Liver (tissue), 10 donors: ENCODE measurements at places on chromosomes 7 and 10. TPM values are rescaled to one million over a fixed set of nuclear protein-coding genes. Genes with fewer than 3 reads are reported as not detected.

DNA sequence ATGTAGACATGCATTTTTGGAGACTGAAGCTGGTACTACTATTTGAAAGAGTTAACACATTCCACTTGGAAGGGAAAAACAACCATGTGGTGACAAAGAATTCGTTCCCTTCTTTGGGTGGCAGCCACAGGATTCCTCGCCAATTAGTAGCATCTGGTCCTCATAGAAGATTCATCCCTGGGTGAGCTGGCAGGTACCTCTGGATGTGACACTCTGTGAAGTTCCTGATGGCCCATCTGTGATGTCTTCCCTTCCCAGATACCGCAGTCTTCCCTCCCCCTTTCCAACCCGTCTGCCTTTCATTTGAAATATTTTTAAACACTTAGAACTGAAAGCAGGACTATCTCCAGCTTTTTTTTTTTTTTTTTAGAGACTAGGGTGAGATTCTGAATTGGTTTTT, 569.5 kb downstream of the TYW1 start:
- H3K4me3 ChIP-seq: no peak overlapping the region
- DNase-seq: no peak
- H3K4me1 ChIP-seq: no peaks in the 10 kb centered on the region
- no peak overlapping the region for H3K27ac ChIP-seq

DNA sequence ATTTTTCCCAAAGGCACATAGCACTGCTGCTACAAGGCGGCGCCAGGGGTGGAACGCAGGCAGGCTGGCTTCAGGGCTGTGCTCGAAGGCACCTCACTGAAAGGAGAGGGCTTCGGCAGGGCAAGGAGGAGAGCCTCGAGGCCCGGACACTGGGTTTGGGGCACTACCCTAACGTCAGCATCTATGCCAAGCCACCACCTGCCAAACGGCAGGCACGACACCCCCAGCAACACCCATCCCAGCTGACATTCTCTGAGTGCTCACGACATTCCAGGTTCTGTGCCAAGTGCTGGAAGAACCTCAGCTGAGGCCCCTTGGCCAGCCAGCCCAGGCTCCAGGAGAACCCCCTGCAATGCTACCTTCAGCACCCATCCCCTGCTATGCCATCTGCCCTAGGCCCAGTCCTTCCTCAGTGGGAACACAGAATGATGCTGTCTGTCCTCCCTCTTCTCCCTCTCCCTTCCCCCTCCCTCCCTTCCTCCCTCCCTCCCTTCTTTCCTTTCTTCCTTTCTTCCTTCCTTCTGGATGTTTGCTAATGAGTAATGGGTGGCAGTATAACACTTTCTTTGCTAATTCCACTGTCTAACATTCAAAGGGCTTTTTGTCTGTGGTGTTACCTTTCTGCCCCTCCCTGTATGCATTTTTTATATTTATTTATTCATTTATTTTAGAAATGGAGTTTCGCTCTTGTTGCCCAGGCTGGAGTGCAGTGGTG, 24.3 kb downstream of the ZCCHC24 start:
- H3K36me3 ChIP-seq: peaks cover 3% of the 10 kb centered on the region
- H3K27me3 ChIP-seq: no peaks in the 10 kb centered on the region
- peaks cover 78% of the 10 kb centered on the region for H3K4me1 ChIP-seq
- no peak overlapping the region for H3K4me3 ChIP-seq
- peak overlapping the region; percentile 7 for H3K27ac ChIP-seq
- DNase-seq: no peak

DNA sequence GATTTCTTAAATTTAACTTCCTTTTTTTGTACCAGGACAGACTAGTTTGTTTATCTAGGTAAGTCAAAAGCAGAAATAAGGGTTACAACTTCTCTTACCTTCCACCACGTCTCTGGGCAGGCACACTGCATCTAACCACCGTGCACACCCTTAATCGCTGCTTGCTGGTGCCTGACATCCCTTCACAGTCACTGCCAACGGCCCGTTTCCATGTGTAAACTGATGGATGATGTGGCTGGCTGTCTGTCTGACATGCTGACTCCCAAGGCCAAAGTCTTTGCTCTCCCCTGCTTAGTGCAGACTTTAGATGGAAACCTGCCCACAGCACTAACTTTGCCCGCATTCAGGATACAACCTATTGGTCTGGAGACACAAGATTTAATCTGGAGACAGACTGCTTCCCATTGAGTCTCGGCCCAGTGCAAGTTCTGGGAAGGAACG, 1.1 kb downstream of the TMEM273 start:
- no peaks in the 10 kb centered on the region for H3K27me3 ChIP-seq
- H3K36me3 ChIP-seq: no peaks in the 10 kb centered on the region
- DNase-seq: peak; percentile 25
- no peak overlapping the region for H3K4me3 ChIP-seq
- no peaks in the 10 kb centered on the region for H3K4me1 ChIP-seq

GRCh38 chr10:42836771-42837468, 54.3 kb downstream of the BMS1 start:
- peaks cover 6% of the 10 kb centered on the region for H3K36me3 ChIP-seq
- H3K27me3 ChIP-seq: no peaks in the 10 kb centered on the region
- H3K4me3 ChIP-seq: no peak overlapping the region
- no peak overlapping the region for H3K27ac ChIP-seq
- H3K4me1 ChIP-seq: no peaks in the 10 kb centered on the region
- DNase-seq: no peak

The MYH16 gene
- total RNA-seq: not detected

DNA sequence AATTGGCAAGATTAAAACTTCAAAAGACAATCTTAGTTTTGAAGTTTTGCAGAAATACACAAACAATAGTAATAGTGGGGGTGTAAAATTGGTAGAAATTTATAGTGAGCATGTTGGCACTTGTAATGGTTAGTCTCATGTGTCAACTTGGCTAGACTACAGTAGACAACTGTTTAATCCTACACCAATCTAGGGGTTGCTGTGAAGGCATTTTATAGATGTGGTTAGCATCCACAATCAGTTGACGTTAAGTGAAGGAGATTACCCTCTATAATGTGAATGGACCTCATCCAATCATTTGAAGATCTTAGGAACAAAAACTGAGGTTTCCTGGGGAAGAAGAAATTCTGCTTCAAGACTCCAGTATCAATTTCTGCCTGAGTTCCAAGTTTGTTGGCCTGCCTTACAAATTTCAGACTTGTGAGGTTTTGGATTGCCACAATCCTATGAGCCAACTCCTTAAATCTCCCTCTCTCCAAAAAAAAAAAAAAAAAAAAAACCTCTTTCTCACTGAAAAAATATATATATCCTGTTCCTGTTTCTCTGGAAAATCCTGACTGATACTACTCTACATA, 531.6 kb upstream of the IGFBP3 start:
- no peaks in the 10 kb centered on the region for H3K27me3 ChIP-seq
- no peak overlapping the region for H3K4me3 ChIP-seq
- no peaks in the 10 kb centered on the region for H3K4me1 ChIP-seq
- no peaks in the 10 kb centered on the region for H3K36me3 ChIP-seq
- H3K27ac ChIP-seq: no peak overlapping the region
- DNase-seq: no peak

DNA sequence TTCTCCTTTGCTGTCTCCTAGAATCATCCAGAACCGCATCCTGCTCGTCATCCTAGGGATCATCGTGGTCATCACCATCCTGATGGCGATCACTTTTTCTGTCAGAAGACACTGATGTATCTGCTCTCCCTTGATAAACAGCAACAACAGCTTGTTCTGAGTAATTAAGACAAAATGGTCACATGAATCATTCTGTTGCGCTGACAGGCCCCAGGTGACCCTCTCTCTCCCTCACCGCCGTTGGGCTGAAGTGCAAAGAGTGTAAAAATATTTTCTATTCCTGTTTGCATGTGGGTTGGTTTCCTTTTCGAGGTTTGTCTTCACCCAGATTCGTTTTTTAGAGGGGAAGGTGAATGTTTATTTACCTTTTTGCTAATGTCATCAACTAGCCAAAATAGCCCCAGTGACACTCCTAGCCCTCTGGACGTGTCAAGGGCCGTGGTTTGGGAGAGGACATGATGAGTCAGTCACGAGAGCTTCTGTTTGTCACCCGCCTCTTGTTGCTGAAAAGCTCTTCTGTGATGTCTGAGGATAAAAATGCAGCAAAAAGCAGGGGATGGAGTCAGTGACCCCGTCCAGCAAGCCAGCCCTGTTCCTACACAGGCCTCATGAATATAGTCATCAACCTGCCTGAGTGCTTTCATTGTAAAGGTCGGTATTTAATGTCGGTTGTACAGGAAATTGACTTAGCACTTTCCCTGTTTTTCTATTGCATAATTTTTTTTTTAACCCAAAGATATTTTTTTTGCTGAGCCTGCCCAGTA, 134.6 kb upstream of the TCF7L2 start:
- no peak for DNase-seq
- no peaks in the 10 kb centered on the region for H3K36me3 ChIP-seq
- peaks cover 6% of the 10 kb centered on the region for H3K4me1 ChIP-seq
- peak overlapping the region; percentile 63 for H3K27ac ChIP-seq
- no peak overlapping the region for H3K4me3 ChIP-seq
- no peaks in the 10 kb centered on the region for H3K27me3 ChIP-seq

GRCh38 chr7:103632972-103633371, 187.0 kb upstream of the SLC26A5 start:
- no peaks in the 10 kb centered on the region for H3K36me3 ChIP-seq
- no peak for DNase-seq
- no peaks in the 10 kb centered on the region for H3K4me1 ChIP-seq
- no peaks in the 10 kb centered on the region for H3K27me3 ChIP-seq
- H3K27ac ChIP-seq: no peak overlapping the region
- no peak overlapping the region for H3K4me3 ChIP-seq

DNA sequence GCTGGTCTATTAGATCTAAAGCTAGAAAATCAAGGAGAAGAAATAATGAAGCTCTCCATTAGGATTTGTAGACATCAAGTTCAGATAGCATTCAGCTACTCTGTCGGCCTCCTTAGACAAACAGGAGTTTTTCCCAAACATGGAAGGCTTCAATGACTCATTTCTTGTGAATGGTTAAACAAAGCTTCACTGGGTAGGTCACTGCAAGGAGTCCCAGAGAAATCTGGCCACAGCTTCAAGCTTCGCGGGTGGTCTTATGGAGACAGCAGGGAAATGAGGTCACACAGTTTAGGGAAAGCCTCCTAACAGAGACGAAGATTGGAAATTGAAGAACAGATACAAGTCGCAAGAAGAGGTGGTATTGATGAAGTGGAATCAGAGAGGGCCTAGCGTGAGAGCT, 22.6 kb upstream of the LRRC72 start:
- H3K27me3 ChIP-seq: no peaks in the 10 kb centered on the region
- H3K4me3 ChIP-seq: no peak overlapping the region
- H3K27ac ChIP-seq: no peak overlapping the region
- H3K4me1 ChIP-seq: no peaks in the 10 kb centered on the region

DNA sequence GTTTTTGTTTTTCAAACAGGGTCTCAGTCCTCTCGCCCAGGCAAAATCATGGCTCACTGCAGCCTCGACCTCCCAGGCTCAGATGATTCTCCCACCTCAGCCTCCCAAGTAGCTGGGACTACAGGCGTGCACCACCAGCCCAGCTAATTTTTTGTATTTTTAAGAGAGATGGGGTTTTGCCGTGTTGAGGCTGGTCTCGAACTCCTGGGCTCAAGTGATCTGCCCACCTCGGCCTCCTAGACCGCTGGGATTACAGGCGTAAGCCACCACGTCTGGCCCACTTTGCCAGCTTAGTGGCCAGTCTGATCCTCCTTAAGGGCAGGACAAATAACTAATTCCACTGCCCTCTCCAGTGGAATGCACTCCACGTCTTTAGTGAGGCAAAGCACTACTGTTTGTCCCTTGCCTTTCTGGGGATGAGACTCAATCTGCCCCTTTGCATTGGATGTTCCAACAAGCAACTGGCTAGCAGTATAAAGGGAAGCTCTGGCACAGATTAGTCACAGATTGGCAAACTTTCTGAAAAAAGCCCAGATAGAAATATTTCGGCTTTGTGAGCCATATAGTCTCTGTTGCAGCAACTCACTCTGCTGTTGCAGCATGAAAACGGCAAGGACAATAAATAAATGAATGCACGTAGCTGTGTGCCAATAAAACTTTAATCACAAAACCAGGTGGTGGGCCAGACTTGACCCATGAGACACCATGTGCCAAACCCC, 143.8 kb upstream of the RHEB start:
- H3K36me3 ChIP-seq: peaks cover 14% of the 10 kb centered on the region
- no peak overlapping the region for H3K27ac ChIP-seq
- no peak overlapping the region for H3K4me3 ChIP-seq
- H3K4me1 ChIP-seq: no peaks in the 10 kb centered on the region
- H3K27me3 ChIP-seq: no peaks in the 10 kb centered on the region
- no peak for DNase-seq

DNA sequence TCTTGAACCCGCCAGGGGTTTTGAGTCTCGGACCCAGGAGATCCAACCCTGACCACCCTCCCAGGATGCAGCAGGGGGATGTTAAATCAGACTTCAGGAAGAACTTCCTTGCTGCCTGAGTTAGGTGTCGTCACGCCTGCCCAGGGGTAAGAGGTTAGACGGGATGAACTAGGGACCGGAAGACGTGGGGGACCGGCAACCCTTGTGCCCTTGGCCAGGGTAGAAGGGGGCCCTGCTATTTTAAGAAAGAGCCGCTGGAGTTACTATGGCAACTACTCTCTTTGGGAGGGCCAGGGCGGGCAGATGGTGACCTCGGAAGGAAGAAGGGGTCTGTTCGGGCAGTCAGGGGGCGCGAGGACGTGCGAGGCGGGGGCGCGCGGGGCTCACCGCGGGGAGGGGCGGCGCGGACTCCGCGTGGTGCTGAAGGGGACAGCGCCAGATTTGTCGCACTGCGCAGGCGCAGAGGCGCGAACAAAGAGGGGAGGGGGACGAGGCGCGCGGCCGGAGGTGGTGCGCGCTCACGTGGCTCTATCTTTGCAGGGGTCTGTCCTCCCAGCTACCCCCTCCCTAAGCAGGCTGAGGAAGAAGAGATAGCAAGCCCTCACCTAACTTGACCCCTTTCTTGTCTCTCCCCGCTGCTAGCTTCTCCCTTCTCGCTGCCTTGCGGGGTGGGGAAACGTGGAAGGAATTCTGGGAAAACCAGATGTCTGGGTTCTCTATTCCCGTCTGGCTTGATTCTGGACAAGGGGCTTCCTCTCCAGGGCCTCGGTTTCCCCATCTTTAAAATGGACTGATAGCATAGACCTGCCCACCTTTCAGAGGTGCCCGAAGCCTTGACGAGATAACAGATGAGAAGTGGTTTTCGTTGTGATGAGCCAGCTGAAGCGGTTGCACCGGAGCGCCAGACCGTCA, 940 bp upstream of the PSD start:
- DNase-seq: peak; percentile 69
- peaks cover 32% of the 10 kb centered on the region for H3K4me1 ChIP-seq
- peak overlapping the region; percentile 91 for H3K4me3 ChIP-seq
